ENCODE measurements at places on chromosomes 1 and 21.
A peak's percentile ranks its signal among the peaks of the same experiment; 100 is the strongest.

GRCh38 chr1:42720868-42721267 lies 19.2 kb downstream of the CLDN19 start:
- DNase-seq: no peak

DNA sequence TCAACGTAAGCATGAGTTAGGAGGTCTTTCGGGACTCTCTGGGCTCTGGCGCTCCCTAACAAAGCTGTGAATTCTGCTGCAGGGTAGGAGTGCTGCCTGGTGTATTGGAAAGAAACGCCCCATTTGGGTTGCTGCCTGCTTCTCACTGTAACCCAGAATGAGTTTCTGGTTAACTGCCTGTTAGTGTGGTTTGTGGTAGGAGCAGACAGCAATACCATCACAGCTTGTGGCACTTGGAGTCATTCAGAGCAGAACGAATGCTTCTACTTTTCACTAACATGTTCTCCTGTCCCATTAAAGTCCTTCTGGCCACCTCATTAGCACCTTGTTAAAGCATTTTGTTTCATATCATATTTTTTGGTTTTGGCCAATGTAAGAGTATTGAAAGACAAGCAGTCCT lies 18.1 kb downstream of the MAP3K7CL start:
- no peak for DNase-seq

GRCh38 chr1:225422031-225422605 lies 5.7 kb downstream of the LBR start:
- DNase-seq: no peak

- DNase-seq: no peak
Observed at GRCh38 chr1:164721228-164721496, 162.2 kb downstream of the PBX1 start.

- no peak for DNase-seq
Observed at GRCh38 chr1:77265180-77265579, 16.6 kb upstream of the AK5 start.

DNA sequence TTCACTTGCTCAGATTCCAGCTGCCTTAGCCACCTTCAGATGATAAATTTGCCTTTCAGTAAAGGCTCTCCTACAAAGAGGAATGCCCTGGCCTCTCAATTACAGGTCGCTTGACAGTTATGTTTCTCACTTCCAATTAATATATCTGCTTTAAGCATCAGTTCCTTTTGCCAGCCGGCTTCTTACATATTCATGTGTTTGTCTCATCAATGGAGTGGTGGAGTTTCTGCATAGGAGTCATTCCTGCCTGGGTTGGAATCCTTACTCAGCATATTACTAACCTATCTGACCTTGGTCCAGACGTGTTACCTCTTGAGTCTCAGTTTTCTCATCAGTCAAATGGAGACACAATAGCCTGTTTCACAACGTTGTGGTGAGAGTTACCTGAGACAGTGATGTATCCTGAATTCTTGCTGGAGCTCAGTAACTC lies 9.4 kb upstream of the SESN2 start:
- no peak for DNase-seq

- DNase-seq: no peak
Observed at GRCh38 chr1:227740401-227740960, 5.2 kb downstream of the SNAP47 start.

- no peak for DNase-seq
Observed at GRCh38 chr1:17998889-17999288, 108.7 kb upstream of the IGSF21 start.

GRCh38 chr1:18412882-18413353 lies 67.8 kb upstream of the KLHDC7A start:
- DNase-seq: no peak

- DNase-seq: no peak
Observed at GRCh38 chr1:75520862-75521475, 89.9 kb downstream of the SLC44A5 start.

GRCh38 chr1:168585191-168585590 lies 8.8 kb downstream of the XCL1 start:
- no peak for DNase-seq

GRCh38 chr21:42242611-42243010 lies 23.7 kb downstream of the ABCG1 start:
- no peak for DNase-seq

DNA sequence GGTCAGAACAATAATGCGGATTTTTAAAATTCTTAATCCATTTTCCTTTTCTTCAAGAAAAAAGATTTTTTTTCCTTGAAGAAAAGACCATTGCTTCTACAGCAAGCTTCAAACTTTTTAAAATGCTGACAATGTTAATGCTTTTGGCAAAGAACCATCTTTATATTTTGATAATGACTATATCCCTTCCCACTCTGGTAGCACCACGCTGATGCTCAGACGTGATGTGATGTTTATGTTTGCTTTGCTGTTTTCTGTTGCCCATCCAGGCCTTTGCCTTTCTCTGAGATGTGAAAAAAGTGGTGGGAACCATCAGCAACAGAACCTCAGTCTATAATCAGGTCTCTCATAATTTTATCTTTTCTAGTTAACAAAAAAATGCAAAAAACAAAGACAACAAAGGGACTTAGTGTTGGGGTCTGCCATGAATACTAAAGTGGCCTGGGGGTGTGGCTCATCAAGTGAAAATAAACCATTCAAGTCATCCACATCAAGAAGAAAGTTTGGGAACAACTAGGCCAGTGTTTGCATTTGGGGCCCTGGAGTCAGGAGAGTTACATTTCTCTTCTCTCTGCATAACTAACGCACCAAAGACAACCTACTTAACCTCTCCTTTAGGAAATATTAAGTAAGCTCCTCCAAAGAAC lies 244.6 kb upstream of the DMRTA2 start:
- no peak for DNase-seq

GRCh38 chr1:58919959-58920321 lies 136.1 kb upstream of the JUN start:
- no peak for DNase-seq

GRCh38 chr1:20586953-20587660 lies 1.8 kb upstream of the CDA start:
- no peak for DNase-seq

GRCh38 chr21:38327984-38328383 lies 71.2 kb downstream of the KCNJ15 start:
- no peak for DNase-seq

- DNase-seq: no peak
Observed at GRCh38 chr1:30572192-30572591, 151.2 kb downstream of the MATN1 start.

GRCh38 chr1:80023358-80023757 lies 1016.8 kb upstream of the ADGRL4 start:
- no peak for DNase-seq

DNA sequence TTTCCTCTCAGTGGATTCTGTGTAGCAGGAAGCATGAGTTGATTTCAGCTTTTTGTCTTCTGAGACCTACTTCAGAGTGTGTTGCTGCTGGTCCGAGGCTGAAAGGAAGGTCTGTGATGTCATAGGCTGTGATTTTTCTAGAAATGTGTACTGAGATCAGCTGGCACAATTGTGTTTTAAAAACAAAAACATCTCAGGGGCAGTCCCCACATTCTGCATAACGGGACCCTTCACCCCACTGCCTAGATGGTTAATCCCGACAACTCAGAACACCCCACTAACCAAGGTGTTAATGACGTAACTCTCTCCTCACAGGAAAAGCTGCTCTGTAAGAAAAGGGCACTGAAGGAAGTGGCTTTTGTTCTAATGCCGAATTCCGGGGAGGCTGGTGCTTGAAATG lies 59.8 kb upstream of the PPP2R5A start:
- DNase-seq: peak; percentile 44

- DNase-seq: no peak
Observed at GRCh38 chr1:230113593-230114236, 46.7 kb downstream of the GALNT2 start.

DNA sequence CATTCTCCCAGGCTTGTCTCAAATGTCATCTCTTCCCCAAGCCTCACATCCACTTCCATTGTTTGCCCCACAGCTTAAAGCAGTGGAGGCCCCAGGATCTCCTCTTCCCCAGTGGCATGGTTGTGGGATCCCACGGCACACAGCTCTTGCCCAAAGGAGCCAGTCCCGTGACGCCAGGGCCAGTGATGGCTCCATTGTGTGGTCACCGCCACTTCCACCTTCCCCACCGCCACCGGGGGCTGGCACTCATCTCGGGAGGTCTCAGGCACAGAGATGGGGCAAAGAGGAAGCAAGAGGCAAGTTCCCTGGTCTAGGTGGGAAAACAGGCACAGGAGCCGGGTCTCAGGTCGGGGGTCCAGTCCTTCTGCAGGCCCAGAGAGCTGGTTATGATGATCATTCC lies 22.9 kb upstream of the ALDH4A1 start:
- DNase-seq: no peak

DNA sequence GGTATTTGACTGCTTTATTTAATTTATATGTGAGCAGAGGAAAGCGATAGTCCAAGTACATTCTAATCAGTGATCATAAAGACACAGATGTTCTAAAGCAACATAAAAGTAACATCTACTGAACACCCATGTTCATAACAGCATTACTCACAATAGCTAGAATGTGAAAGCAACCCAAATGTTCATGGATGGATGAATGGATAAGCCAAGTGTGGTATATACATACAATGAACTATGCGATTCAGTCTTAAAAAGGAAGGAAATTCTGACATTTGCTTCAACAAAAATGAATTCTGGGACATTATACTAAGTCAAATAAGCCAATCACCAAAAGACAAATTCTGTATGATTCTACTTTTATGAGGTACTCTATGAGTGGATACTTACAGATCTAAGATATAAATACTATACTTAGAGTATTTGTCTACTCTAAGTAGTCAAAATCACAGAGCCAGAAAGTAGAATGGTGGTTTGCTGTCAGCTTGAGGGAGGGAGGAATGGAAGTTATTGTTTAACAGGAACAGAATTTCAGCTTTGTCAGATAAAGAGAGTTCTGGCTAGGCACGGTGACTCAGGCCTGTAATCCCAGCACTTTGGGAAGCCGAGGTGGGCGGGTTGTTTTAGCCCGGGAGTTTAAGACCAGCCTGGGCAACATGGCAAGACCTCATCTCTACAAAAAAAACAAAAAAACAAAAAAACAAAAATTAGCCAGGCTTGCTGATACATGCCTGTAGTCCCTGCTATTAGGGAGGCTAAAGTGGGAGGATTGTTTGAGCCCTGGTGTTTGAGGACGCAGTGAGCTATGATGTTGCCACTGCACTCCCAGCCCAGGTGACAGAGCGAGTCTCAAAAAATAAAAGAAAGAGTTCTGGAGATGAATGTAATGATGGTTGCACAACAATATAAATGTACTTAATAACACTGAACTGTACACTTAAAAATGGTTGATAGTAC lies 79.7 kb upstream of the ARHGAP29 start:
- no peak for DNase-seq

DNA sequence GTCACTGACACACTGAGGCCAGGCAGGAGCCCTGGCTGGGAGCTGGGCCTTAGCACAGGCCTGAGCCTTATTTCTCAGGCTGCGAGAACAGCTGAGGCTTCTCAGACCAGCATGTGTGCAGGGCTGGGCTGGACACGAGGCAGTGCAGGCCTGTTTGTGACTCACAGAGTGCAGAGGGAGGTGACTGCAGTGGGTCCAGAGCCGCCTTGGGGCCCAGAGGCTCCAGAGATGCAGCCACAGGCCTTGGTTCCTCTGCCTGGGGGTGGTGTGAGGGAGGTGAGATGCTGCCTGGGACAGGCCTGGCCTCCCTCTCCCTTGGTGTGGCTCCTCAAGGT lies 61.2 kb upstream of the ETV3 start:
- DNase-seq: no peak

GRCh38 chr1:168987330-168987729 lies 119.2 kb upstream of the ATP1B1 start:
- DNase-seq: no peak

- no peak for DNase-seq
Observed at GRCh38 chr1:8663090-8663802, 154.2 kb downstream of the RERE start.

DNA sequence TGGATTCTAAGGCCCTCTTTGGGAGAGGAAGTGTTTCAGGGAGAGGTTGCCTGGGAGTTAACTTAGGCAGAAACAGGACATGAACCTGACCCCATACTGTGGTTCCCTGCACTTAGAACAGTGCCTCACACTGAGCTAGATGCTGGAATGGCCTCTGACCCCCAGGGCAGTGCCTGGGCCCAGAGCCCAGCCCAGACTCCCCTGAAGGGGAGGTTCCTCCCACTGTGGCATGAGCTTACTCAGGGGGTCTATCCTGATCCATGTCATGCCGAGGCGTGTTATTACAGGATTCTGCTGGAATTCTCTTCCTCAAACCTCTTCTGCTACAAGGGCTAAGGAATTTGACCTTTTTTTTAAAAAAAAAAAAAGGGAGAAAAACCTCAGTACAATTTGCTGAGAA lies 72.2 kb downstream of the MRPL37 start:
- DNase-seq: no peak

- DNase-seq: no peak
Observed at GRCh38 chr1:148309940-148310500, 157.9 kb upstream of the NBPF11 start.

DNA sequence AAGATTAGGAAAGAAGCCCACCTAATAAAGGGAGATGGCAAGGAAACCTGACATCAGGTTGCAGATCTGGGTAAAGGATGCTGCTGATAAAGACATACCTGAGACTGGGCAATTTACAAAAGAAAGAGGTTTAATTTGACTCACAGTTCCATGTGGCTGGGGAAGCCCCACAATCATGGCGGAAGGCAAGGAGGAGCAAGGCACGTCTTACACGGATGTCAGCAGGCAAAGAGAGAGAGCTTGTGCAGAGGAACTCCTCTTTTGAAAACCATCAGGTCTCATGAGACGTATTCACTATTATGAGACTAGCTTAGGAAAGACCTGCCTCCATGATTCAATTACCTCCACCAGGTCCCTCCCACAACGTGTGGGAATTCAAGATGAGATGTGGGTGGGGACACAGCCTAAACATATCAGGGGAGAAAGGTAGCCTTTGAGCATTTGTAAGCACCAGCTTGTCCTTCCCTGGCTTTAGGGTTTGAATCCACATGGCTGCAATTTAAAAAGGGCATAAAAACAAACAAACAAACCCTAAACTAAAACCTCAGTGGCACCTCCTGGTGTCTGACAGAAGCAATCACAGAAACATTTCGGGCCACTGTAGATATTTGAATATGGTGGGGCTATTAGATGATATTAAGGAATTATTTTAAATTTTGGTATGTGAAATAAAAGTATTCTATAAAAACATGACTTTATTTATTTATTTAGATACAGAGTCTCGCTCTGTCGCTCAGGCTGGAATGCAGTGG lies 33.1 kb downstream of the SLC2A7 start:
- no peak for DNase-seq

DNA sequence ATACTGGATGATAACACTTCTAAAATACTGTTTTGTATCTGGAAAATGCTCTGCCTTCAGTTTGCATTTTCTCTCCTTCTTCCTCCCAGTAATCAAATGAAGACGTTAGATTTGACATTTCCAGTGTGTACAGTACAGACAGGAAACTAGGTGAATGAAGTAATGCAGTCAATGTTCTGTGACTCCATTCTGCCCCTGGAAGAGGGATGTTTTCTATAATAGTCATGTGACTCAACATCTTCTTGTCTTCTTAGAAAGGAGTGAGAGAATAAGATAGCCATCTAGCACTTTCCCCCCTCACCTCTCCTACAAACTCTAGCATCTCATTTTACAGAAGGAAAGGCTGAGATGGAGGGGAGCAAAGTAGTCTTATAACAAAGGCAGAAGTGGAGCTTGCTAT lies 77.6 kb downstream of the DDR2 start:
- no peak for DNase-seq
